ENCODE measurements at places on chromosomes 1 and 21.

- no peak for DNase-seq
Observed at GRCh38 chr1:32216566-32216965, 5.6 kb downstream of the TMEM234 start.

GRCh38 chr1:75487399-75487798, 123.5 kb downstream of the SLC44A5 start:
- no peak for DNase-seq

DNA sequence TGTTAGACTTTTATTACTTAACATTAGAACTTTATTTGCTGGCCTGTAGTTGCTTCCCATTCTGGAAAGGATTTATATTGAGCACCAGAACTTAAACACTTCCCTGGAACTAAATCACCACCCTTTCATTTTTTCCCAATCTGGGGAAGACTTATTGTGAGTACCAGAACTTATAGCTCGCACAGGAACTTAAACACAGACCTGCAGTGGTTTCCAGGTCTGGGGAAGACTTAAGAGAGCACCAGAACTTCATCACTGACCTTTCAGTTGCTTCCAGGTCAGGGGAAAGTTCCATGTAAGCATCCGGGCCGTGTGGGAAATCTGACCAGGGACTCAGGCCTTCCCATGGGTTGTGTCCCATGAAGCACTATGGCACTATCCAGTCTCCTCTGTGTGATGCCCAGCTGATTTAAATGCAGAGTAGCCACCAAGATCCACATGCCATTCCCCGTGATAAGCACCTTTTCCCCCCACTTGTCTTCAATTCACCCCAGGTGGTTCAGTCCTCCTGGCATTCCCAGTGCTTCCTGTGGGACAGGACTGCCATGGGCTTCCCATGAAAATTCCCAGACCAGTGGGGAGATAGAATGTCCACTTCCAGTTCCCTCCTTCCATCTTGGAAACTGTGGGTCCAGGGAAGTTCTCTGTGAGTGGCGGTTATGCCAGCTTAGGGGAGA, 48.9 kb downstream of the C4BPA start:
- no peak for DNase-seq

DNA sequence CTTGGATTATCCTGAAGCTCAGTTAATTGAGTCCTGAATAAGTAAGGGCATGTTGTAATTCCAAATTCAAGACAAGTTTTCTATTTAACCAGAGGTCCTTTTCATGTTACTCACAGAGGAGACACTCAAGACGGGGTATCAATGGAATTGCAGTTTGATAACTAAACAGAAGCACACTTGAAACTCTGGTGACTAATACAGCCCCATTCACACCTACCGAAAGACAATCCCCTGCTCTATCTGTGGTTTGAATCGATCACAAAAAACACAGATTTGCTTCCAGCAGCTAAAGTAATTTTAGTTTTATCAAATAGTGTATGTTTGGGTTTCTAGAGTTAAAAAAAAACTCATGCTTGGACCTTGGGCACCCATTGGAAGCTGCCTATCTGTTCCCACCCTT, 60.4 kb downstream of the TEX35 start:
- DNase-seq = no peak

DNA sequence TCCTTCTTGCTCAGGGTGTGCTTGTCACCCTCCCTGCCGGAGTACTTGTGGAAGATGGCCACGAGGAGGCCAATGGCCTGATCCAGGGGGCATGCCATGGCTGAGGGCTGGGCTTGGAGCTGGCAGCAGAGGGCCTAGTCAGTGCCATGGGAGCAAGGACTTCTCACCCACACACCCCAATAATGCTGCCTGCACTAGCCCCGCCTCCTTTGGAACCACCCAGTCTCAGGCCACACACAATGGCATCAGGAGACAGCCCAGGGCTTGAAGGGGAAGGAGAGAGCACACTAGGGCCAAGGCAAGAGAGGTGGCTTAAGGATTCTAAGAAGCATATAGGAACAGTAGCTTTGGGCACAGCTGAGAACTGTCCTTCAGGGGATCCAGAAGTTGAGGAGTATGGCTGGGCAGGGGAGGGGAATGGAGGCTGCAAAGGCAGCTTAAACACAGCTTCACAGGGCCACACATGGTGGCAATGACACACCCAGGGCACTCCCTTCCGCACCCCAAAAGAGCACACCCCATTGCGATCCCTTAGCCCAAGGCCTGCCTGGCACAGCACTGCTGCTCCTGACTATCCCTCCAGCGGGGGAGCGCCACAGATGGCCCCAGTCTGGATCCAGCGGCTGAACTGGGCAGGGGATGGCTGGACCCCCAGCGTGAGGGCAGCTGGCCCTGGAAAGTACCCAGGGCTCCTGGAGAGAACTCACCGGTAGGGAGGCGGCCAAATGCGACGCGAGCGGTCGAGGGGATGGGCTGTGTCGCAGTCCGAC, at the start of gene S100A6:
S100A6 (minus strand) TSS at position 750 of the 770 bp plus-strand sequence; CDS start at position 98, 652 bp downstream.
- peak; percentile 30 for DNase-seq

- DNase-seq = peak; percentile 28
Observed at GRCh38 chr1:234866007-234866866, 256.3 kb upstream of the IRF2BP2 start.

DNA sequence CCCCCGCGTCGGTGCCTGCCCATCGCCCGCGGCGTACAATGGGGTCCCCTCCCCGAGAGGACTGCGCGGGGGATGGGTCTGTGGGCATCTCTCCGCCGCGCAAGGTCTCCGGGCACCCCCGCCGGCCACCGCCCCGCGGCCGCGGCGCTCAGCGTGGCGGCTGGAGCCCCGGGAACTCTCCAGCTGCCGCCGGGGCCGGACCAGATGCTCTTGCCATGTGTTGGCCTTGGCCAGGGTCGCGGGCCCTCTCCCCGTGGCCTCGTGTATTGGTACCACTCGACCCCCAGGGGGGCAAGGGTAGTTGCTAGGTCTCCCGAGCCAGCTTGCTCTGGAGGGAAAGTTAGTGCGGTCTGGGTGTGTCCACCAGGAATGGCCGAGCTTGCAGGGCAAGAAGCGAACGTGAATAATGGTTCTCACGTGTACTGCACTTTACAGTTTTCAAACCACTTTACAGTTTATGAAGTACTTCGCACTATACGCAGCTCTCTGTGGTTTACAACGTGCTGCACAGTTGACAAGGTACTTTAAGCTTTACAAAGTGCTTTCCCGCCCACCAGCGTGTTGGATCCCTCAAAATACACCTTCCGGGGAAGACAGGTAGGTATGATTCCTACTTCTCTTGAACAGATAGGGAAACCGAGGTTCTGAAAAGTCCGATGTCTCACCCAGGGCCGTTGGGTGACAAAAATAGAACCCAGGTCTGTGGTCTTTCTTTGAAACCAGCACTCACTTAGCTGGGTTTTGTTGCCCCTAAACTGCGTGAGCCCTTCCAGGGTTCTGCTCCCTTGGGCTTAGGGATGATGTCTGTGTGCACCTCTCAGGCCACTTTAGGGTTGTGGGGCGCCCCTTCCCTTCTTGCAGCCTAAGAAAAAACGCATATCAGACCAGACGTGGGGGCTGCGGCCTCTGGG, 1.2 kb downstream of the EPHB2 start:
- peak; percentile 15 for DNase-seq

DNA sequence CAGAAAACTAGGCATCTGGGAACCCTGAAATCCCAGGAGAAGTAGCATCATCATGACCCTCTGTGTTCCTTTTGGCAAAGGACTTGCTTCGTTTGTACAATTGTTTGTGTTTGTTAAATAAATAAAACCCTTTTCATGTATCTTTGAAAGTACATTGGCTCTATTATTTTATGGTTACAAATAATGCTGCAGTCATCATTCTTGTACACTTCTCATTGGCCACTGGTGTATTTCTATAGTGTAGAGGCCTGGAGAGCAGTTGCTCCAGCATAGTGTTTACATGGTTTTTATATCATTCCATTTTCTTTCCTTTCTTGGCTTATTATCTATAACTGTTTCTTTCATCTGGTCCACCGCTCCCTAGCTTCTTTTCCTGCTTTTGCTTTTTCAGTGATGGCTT, 253.3 kb downstream of the FAM72C start:
- DNase-seq = no peak

DNA sequence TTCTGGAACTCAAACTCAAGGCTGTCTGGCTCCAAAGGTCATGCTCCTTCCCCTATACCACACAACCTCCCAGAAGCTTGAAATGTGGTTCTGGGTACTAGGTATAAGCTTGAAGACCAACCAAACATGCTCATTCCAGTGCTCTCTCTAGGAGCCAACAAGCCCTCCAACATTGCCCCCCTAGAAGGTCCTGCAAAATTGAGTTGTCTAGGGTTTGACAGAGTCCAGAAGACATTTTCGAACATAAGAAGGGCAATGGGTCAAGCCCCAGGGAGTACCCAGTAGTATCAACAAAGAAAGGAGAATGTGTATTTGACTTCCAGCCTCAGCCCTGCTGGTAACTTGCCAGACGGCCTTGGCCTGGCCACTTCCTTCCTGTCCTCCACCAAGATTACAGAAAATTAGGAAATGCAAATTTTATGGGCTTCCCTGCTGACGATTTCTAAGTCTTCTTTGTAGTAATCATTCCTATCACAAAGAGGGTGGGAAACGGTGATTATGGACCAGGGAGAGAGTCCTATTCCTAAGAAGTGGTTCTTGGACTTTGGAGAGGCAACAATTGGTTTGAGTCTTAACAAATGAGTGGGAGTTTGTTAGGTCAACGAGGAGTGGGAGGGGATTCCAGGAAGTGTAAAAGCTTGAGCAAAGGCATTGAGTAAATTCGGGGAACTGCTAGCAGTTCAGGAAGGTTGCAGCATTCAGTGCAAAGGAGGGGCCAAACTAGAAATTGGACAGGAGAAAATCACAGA, 18.7 kb upstream of the SLAMF1 start:
- DNase-seq = no peak

GRCh38 chr1:153649863-153650235, 8.7 kb upstream of the SNAPIN start:
- no peak for DNase-seq

DNA sequence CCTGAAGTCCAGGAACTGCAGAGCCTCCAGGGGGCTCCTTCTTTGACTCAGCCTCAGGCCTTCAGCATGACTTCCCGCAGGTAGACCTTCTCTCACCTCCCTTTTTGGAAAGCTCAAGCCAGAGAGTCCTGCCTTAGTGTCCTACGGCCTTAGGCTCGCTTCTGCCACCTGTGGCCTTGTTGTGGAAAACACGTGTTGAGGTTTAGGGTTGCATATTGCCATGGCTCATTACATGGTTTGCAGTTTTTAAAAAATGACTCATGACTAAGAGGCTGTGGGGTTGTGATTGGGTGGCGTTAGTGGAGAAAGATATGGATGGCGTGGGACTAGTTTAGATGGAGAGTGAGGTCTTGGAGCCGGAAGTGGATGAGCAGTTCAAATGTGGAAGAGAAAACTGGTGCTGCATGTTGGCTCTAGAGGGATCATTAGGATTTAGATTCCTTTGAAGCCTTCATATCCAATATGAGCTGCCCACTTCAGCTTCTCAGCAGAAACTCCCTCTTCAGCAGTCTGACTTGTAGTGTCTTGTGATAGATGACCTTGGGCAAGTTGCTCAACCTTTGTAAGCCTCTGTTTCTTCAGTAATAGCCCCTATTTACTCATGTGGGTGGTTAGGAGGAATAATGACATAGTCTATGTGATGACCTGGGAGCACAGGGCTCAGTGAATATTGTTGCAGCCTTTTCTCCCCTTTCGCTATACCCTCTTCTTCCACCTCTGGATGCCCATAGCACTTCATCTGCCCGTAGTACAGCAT, 6.5 kb upstream of the FGGY start:
- DNase-seq = peak; percentile 61

GRCh38 chr1:225119307-225119706, 189.8 kb downstream of the DNAH14 start:
- DNase-seq = no peak

DNA sequence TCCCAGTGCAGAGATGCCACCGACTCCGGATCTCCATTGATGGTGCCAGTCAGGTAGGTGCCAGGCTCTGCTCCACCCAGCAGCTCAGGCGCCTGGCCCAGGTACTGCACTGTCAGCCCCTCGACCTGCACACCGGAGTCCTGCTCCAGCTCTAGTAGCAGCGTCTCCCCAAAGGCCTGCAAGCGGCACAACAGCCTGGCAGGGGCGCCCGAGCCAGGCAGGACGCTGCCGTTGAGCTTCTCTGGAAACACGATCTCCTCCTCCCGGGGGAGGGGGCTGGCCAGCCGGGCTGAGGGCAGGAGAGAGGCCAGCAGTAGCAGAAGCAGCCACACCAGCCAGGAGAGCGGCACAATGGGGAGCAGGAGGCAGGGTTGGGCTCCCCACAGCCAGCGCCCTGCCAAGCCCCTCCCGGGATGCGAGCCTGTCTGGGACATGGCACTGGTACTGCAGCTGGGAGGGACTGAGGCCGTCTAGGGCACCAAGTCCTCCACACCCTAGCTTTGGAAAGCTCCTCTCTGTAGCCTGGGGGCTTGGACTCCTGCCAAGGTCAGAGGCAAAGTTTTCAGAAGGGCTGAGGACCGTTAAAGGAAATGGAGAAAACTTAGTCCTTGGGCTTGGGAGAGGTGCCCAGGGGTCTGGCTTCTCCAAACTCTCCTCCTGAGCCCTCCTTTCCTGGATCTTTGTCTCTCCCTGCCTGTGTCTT, 509 bp downstream of the ADAMTS4 start:
- peak; percentile 51 for DNase-seq

DNA sequence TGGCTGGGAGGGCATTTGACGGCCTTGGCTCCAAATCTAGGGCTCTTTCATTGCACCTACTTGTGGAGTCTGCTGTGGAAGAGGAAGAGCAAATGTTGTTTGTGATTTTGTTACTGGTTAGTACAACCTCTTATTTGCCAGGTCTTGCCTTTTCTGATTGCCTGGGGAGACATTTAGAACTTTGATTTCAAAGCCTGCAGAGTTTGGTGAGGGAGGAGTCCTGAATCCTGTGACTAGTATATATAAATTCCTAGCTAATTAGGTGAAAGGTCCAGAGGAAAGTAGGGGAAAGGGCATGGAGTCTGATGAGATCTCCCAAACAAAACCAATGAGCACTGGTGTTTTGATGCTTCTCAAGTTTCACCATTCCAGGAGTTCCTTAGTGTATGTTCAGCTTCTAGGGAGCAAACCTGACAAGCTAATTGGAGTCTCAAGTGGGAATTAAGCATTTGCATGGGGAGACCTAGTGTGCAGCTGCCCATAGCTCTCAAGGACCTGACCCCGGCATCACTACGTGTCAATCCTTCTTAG, 5.1 kb upstream of the HMGCS2 start:
- DNase-seq = no peak

DNA sequence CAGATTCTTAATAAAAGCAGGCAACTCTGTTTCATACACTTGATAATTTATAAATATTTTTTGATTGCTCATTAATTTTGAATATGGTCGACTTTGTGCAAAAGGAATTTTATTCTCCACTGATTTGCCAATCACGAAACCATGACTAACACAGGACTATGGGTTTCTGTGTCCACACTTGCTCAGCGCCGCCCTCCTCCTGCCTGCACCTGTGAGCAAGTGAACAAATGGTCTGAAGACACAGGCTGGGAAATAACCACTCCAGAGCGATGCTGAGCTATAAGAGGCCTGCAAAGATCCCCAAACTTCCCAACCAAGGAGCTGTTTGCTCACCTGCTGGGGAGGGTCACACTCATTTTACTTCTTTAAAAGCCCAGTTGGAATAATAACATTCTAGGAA, 19.6 kb downstream of the ABCB10 start:
- DNase-seq = no peak

DNA sequence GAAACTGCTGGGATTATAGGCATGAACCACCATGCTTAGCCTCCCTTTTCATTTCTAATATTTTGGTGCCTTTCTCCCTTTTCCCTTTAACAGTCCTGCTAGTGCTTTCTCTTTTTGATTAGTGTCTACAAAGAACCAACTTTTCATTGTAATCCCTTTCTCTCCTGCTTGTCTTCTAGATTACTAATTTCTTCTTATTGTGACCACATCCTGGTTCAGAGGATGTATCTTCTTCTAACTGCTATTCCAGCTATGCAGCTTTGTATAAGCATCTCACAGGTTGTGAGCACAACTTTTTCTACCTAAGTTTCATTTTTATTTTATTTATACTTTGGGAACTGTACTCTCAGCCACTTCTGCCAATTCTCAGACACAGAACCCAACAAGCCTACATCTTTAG, 14.7 kb downstream of the ZNF648 start:
- no peak for DNase-seq
